CD4-positive, alpha-beta T cell treated with Interleukin-15 for 4 hours (primary cell): ENCODE measurements at places on chromosomes 1 and 21.

DNA sequence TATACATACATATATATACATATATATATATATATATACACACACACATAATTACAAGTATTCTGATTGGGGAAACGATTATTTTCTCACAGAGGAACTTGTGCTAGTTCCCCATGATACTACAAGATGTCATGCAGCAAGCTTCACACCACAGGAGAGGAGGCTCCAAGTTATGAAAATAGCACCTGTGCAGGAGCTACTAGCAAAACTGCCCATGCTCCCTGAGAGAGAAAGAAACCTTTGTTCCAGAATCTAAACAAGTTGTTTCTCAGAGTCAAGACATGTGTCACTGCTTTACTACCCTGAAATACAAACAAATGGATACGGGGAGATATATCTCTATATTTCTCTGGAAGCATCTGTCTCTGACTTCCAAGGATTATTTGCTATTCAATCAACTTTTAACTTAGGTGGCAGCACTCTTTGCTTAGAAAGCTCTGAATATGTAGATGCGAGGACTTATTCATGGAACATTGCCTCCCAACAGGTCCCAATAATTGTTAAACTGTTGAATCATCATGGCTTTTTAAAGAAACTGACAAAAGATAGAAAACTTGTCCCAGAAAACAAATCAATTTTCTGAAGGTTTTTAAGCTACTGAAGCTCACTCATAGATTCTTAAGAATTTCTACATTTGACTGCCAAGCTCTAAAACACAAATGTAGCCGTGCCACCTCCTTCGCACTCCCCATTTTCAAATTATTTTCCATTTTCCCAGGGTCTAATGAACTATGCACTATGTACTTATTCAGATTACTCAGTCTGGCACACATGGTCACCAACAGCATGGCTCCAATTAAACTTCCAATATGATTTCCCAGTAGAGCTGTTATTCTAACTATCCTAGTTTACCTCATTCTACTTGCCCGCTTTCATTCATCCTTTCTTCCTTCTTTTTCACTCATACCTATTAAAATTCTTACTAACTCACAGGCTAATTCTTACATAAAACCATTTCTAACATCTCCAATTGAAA lies 929.1 kb downstream of the LTN1 start:
- no peak for DNase-seq

DNA sequence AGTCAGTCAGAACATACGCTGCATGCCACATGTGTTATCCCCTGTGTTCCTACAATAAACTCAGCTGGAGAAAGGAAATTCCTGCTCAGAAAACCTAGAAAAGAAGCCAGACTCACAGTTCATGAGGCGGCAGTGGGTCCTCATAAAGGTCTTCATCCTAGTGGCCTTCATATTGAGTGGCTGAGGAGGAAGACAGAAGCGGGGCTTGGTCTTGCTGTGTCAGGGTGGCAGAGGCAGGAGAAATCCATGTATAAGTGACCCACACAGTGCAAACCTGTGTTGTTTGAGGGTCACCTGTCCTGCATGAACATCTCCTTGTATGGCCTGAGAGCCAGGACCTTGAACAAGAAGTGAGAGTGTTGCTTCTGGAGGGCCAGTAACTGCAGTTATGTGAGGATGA lies 4.0 kb upstream of the WNT3A start:
- no peak for DNase-seq

- no peak for DNase-seq
Observed at GRCh38 chr1:150875197-150876118, 941 bp downstream of the ARNT start.

DNA sequence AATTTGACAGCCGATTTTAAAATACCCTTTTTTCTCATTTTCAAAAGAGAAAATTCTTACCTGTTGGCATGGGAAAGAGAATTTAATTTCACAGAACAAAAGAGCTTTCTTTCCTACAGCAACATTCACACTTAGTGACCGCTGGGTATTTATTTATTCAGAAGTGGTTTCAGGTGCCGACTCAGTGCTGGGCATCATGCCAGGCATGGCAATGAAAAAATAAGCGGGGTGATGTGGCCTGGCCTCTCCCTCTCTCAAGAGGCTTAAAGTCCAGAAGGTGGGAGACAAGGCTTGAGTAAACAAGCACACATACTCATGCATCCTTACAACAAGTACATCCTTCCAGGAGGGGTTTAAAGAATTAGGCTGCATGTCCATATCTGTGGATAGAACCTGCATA lies 4.1 kb upstream of the PCP4 start:
- no peak for DNase-seq

- DNase-seq = no peak
Observed at GRCh38 chr21:35467566-35467965, 418.5 kb upstream of the RUNX1 start.

DNA sequence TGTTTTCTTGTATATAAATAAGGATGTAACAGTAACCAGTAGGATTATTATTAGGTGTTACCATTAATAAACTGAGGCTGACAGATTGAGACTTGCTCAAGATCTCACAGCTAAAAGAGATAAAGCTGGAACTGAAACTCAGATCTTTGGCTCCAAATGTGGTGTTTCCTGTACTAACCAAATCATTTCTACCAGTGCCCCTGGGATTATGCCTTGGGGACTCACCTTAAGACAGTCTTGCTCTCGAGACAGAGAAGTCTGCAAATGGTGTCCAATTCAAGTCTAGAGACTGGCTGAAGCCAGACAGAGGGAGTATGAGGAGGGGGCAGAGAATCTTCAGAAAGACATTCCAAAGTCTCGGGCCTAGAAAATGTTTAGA lies 593 bp upstream of the CD53 start:
- no peak for DNase-seq

DNA sequence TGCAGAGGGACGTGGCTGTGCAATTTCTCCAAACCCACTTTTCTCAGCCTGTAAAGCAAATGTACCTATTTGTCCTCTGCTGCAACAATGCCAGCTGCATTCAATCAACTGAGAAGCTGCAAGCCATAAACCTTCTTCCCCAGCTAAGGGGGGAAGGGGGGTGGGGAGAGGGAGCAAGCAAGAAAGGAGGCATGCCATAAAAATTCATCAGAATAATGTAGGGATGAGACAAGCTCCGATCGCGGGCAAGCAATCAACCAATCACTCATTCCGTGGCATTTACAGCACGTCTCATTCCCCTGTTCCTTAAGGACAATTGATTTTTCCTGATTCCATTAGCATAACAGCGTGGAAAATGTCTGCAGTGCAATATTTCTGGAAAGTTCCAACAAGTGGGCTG lies 144.8 kb downstream of the DMRTA2 start:
- no peak for DNase-seq

DNA sequence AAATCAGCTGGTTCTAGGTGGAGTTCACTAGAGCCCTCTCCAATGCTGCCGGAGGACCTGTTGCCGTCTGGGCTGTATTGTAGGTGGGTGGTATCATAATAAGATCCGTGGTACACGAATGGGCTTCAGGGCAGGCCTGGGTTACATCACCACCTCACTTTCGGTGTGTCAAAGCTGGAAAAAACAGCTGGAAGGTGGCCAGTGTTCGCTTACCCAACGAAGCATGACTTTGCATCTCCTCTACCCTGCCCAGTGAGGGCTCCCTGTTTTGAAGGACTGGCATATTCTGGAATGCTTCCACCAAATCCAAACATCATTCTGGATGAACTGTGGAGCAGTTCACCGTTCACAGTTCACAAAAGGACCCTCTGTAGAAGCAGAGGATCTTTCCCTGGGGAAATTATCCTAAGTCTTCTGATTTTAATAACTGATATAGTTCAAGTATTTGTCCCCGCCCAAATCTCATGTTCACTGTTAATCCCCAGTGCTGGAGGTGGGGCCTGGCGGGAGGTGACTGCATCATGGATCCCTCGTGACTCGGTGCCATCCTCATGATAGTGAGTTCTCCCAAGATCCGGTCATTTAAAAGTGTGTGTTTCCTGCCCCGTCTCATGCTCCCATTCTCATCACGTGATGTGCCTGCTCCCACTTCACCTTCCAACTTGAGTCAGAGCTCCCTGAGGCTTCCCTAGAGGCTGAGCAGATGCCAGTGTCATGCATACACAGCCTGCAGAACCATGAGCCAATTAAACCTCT lies 429.0 kb downstream of the KIF26B start:
- DNase-seq = no peak

GRCh38 chr1:3702528-3702927 lies 49.7 kb upstream of the CCDC27 start:
- no peak for DNase-seq

DNA sequence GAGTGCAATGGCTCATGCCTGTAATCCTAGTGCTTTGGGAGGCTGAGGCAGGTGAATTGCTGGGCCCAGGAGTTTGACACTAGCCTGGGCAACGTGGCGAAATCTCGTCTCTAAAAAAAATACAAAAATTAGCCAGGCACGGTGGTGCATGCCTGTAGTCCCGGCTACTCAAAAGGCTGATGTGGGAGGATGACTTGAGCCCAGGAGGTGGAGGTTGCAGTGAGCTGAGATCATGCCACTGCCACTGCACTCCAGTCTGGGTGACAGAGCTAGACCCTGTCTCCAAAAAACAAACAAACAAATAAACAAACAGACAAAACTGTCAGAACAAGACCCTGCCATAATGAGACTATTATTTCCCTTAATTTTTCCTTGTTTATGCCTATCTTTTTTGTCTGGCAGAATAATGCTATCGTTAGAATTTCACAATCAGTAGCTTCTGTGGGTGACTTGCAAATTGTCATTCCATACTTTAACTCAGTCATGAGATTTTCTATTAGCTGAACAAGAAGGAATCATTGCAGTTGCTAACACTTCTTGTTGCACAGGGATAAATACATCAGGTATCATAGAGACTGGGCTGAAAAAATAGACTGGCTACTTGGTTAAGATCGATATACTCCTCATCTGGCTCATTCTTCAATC lies 7.5 kb upstream of the THEM4 start:
- no peak for DNase-seq

DNA sequence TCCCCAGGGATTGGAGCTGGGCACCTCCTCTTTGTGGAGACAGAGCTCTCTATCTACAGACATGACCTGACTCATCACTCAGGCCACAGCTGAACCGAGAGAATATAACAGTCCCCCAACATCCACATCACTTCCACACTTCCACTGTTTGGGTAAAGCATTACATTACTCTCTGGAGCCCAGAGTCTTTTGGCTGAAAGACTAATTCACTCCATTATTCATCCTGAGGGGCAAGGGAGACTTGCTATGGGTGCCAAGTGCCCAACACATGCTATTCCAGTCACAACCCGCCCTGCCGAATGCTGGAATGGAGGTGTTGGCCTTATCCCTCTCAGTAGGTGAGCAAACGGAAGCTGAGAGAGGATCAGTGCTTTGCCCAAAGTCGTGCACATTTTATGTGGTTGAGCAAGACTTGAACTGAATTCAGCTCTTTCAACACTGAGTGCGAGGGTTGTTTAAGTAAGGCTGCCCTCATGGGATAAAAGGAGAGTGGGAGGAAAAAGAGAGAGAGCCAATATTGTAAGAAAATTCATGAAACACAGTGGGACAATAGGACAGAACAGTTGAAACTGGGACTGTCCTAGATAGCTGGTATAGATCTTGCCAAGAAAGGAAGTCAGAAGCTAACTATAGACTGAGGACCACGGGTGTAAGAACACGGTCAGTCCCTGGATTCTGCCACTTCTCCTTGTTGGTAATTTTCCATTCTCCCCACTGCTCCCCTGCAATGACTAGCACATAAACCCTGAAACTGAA lies 13.5 kb upstream of the CHI3L1 start:
- DNase-seq = no peak

- no peak for DNase-seq
Observed at GRCh38 chr1:244011786-244012185, 39.3 kb upstream of the ZBTB18 start.

GRCh38 chr1:19605967-19606366 lies 38.1 kb upstream of the NBL1 start:
- DNase-seq = no peak

DNA sequence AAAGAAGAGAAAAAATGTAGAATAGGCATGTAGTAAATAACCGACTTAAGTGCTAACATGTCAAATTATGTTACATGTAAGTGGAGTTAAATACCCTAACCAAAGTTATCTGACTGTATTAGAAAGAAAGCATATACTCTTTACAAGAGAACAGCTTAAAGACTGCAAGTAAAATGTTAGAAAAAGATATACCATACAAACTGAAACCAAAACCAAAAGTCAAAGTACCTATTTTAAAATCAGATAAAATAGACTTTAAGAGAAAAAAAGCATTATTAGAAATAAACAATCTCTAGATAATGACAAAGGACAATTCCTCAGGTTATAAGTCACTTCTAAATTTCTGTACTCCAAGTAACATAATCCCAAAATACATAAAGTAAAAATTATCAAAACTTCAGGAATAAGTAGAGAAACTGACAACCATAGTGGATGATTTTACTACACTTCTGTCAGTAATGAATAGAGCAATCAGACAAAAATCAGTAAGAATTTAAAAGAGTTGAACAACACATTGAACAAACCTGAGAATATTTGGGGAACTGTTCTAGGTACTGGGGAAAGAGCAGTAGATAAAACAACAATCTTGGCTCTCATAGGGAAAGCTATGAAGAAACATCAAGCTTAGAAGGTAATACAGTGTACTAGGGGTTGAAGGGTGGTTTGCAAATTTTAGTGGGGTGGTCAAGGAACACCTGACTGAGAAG lies 127.3 kb downstream of the TBX19 start:
- no peak for DNase-seq

GRCh38 chr1:224867715-224868114 lies 61.8 kb upstream of the DNAH14 start:
- no peak for DNase-seq

DNA sequence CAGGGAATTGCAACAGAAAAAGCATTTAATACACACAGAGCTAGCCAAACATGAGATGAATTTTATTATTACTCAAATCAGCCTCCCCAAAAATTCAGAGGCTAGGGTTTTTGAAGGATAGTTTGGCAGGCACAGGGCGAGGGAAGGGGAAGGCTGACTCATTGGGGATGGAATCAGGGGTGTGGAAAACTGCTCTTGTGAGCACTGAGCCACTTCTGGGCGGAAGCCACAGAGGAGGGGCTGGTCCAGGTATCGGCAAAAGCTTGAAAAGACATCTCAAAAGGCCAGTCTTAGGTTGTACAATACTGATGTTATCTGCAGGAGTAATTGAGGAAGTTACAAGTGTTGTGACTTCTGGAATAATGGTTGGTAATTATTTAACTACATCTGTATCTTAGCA lies 109.4 kb downstream of the TLR5 start:
- no peak for DNase-seq

DNA sequence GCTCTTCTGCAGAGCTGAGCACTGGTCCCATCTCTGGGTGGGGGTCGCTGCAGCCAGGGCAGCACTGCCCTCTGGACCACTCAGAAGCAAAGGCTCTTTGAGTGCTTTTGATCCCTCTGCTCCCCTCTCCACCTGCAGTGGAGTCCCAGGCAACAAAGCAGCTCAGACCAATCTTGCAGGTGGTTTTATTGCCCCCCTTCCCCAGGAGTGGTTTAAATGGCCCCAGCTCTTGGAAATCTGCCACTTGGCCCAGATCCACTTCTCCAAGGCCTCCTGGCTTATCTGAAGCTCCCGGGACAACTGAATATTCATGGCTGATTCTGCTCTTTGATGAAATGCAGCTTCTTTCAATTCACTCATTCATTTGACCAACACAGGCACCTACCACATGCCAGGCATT lies 2.7 kb downstream of the STUM start:
- DNase-seq = no peak
